Stimulated activated CD4-positive, alpha-beta T cell treated with anti-CD3 and anti-CD28 coated beads, Interleukin-1b, Interleukin-23, amount 100 ng/mL, for 1 hour (primary cell): ENCODE measurements at places on chromosomes 4 and X.
A peak's percentile ranks its signal among the peaks of the same experiment; 100 is the strongest.

DNA sequence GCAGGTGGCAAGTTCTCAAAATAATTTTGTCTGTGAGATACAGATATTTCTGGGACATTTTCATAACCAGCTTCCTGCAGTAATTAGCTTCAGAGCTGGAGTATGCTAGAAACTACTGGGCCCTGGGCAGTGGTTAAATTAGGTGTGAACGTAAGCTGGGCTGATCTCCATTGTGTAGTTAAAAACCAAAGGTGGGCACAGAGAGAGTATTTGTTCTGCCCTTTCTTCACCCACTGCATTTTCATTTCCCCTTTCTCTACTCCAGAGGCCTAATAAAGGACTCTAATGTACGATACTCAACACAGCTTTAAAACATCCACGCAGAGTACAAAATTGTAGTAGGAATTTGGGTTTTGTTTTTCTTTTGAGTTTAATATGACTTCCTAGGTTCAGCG lies 252.7 kb downstream of the SPRY1 start:
- no peak for DNase-seq

DNA sequence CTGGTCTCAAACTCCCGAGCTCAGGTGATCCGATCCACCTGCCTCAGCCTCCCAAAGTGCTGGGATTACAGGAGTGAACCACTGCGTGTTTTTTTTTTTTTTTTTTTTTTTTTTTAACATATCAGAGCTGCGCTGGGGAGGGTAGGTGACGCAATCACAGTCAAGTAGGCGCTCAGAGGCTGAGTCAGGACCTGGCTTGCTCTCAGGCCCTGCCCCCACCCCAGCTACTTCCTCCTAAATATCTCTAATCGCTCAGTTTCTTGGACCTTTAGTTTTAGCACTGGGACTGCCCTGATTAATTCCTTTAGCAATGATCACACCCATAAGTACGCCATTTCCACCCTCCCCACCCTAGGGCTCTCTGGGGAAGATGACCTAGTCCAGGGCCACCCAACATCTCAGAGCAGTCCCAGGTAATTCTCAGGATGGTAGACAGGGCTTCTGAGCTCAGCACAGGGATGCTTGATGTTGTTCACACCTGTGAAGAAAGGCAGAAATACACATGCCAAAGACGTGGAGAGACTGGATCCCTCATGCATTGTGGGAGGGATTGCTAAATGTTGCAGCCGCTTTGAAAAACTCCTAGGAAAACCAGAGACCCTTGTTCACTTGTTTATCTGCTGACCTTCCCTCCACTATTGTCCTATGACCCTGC lies 50.2 kb downstream of the DDX3X start:
- DNase-seq: peak; percentile 24

DNA sequence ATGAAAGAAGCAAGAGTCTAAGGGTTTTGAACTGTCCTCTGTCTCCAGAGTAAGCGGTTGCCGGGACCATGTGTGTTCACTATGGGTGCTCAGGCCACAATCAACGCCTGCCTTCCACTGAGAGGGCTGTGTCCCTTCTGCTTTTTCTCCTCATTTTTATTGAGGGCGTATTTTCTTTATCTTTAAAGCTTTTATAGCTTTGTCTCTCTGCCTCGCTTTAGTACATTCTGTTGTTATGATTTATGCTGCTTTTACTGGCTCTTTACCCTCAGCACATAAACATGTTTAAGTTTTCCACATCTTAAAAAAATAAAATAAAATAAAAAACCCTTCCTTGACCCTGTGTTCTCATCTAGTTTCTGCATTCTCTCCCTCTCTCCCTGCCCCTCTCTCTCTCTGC lies 42.4 kb upstream of the ATP6AP2 start:
- no peak for DNase-seq

DNA sequence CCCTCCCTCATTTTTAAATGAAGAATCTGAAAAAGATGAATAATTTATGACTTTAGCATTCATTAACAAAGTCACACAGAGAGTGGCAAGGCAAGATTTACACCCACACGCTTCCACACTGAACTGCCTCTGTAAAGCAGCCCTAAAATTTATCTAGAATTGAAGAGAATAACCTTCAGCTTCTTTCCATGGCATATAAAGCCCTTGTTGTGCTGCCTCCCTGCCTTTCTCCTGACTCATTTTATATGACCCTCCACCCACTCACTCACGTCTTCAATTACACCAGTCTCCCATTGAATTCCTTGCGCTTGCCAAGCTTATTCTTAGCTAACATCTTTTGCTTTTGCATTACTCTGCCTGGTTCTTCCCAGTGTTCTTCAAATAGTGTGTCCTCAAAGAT lies 2649.3 kb downstream of the PCDH7 start:
- no peak for DNase-seq

DNA sequence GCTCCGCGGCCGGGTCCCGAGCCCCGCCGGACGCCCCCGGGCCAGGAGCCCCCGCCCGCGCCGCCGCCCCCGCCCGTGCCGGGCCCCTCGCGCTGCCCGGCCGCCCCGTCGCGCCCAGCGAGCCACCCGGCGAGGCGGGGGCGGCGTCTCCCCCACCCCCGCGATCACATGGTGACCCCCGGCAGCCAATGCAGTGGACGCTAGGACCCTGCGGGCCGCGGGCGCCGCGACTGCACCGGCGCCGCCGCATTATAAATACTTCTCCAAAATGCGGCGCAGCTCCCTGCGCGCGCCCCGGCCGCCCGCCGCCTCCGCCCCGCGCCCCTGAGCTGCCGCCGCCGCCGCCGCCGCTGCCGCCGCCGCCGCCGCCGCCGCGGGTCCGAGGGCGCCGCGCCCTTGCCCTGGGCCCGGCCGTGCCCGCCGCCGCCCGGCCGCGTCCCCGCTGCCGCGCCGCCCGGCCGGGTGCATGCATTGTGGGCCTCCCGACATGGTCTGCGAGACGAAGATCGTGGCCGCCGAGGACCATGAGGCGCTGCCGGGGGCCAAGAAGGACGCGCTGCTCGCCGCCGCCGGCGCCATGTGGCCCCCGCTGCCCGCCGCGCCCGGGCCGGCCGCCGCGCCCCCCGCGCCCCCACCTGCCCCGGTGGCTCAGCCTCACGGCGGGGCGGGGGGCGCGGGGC lies at the start of gene NAT8L:
NAT8L (plus strand) TSS at position 282 of the 680 bp plus-strand sequence; CDS start at position 467, 185 bp downstream.
- no peak for DNase-seq

GRCh38 chr4:60313611-60314178 lies 886.4 kb upstream of the ADGRL3 start:
- no peak for DNase-seq

- no peak for DNase-seq
Measured at GRCh38 chrX:2965965-2966364, 36.8 kb upstream of the ARSD start.

GRCh38 chr4:175282407-175282806 lies 364.2 kb downstream of the ADAM29 start:
- DNase-seq: no peak
